Foreskin keratinocyte (primary cell): ENCODE measurements at places on chromosomes 16 and 17.

DNA sequence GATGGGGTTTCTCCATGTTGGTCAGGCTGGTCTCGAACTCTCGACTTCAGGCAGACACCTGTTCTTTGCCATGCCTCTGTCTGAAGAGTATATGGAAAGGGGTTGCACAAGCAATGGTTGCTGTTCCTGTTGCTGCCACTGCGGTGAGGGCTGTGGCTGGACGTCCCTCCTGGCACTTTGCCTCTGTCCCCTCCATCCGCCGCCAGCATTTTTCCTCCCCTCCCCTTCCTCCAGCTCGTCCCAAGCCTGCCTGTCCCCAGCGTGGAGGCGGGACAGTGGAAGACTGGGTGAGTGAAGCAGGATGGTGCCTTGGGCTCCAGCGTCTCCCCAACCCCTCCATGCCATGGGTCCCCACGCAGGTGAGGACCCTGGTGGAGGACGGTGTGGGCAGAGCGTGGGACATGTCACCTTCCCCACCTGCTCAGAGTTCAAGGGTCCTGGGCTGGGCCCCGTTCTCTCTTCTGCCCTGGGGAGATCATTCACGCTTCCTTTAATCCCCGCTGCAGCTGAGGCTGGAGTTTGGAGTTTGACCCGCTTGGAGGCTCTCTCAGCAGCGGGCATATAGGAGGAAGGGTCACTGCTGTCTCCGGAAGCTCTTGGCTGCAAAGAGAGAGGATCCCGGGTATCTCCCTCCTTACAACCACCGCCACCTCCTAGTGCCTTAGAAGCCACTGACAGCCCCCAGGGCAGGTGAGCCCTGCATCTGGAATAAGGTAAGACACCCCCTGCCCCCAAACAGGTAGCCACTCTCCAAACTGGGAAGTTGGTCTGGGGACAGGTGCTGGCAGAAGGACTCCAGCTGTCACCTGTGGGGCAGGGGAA, at the start of gene SLC5A11:
TSS of gene SLC5A11 (plus strand) at position 238 of the 822 bp plus-strand sequence. CDS start 12,681 bp downstream, outside the sequence.
- DNase-seq = no peak

GRCh38 chr16:52016387-52016786, 530.6 kb downstream of the TOX3 start:
- DNase-seq = no peak

GRCh38 chr17:61144137-61144536, 255.5 kb upstream of the TBX2 start:
- no peak for DNase-seq

DNA sequence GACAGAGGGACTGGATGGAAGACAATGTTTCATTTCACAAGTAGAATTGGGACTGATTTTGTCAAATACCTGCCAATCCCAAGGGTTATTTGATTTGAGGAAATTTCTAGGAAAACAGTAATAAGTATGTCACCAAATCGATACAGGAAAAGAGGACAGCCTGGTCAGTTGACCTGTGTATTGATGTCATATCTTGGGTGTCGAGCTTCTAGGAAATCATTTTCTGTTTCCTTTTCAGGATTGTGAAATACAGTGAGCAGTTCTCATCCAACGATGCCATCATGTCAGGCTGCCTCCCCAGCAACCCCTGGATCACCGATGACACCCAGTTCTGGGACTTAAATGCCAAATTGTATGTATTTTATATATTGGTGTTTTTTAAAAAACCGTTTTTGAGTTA, 56.1 kb downstream of the RGS9 start:
- DNase-seq = no peak

DNA sequence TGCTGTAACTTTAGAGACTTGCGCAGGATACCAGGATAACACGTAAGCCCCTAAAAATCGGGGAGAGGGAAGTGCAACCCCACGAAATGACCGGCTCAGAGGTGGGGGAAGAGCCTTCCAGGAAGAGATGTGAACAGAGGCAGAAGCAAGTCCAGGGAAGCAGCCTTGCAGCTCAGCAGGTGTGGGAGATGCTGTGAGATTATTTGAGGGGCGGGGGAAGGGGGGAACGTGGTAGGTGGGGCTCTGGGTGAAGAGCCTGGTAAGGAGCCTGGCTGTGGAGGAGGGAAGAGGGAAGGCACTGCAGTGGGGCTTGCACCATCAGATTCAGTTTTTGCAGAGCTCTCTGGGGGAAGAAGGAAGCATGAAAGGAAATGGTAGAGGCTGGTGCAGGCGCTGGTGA, 95.4 kb upstream of the CACNG5 start:
- DNase-seq = no peak

GRCh38 chr16:47150067-47150466, 6.3 kb upstream of the NETO2 start:
- DNase-seq = no peak

GRCh38 chr16:56311208-56312027, 113.9 kb downstream of the AMFR start:
- no peak for DNase-seq

DNA sequence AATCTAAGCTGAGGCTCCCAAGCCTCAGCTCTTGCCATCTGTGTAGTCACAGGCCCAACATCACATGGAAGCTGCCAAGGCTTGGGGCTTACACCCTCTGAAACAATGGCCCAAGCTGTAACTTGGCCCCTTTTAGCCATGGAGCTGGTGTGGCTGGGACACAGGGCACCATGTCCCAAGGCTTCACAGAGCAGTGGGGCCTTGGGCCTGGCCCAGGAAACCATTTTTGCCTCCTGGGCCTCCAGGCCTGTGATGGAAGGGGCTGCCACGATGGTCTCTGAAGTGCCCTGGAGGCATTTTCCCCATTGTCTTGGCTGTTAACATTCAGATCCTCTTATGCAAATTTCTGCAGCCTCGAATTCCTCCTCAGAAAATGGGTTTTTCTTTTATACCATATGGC, 952.3 kb upstream of the GOT2 start:
- DNase-seq = no peak

GRCh38 chr17:9032583-9032982, 11.3 kb downstream of the NTN1 start:
- no peak for DNase-seq
